Natural killer cell treated with Interleukin-12 subunit alpha and Interleukin-12 subunit beta and Interleukin-15 and Interleukin-18, amount 100 ng/mL, for 72 hours (primary cell): ENCODE measurements at places on chromosomes 3 and 15. TPM values are rescaled to one million over a fixed set of nuclear protein-coding genes. Genes with fewer than 3 reads are reported as not detected.

The CYP8B1 gene
- total RNA-seq: not detected

The ALDH1A2 gene
- not detected for total RNA-seq

The CLEC3B gene
- total RNA-seq: not detected

The ARRDC4 gene
- total RNA-seq: 1.4 TPM

DNA sequence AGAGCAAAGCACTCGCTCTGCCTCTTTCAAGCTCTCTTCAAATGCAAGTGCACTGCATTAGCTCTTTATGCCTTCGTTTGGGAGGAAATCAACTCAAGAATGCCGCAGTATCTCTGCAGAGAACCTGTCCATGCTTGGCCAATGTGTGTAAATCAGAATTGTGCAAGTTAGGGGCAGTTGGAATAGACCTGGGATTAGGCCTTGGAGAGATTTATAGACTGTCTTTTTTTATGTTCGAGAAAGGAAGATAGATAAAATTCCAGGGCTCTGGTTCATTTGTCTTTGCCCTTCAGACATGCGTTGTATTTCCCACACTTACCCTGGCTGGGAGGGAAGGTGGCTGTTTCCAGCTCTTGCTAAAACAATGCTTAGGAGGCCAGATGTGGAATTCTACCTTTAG, 163.7 kb downstream of the MOBP start:
- H3K27me3 ChIP-seq: peaks cover 7% of the 10 kb centered on the region
- no peak for DNase-seq
- no peaks in the 10 kb centered on the region for H3K4me1 ChIP-seq
- no peak overlapping the region for H3K27ac ChIP-seq

- peaks cover 11% of the 10 kb centered on the region for H3K4me1 ChIP-seq
- H3K27ac ChIP-seq: no peak overlapping the region
- H3K36me3 ChIP-seq: no peaks in the 10 kb centered on the region
- DNase-seq: no peak
Observed at GRCh38 chr15:98549003-98549402, 99.3 kb upstream of the IGF1R start.

DNA sequence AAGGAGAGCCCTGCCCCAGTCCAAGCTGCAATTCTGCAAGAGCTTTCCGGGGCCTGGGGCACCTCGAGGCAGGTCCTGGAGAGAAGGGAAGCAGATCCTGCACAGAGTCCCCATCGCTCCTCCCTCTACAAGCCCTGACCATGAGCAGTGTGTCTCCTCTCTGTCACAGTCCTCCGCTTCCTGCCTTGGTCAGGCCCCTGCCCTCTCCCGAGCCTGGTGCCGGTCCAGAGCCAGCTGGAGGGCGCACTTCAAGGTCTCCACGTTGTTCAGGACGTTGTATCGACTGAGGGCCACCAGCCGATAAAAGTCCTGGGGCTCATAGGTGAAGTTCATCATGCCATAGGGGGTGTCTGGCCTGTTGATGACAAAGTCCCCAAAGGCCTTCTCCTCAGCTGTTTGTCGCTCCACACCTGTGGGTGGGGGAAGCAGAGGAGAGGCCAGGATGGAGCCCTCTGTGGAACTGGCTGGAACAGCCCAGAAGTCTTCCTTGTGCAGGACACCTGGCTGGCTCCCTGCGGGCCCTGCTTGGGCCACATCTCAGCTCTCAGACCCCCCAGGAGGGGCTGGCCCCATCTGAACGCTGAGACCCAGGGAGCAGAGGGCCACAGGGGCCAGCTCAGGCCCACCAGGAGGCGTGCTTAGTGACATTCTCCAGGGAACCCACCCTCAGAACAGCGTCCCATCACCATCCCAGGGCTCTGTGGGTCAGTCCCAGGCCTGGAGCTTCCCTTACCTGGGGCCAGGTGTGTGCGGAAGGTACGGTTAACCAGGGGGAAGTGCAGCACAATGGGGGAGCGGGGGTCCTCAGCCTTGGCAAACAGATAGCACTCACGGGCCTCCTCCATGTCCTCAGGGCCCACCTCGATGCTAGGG, 14.4 kb downstream of the PLA2G4F start:
- H3K27ac ChIP-seq: no peak overlapping the region
- H3K4me1 ChIP-seq: no peaks in the 10 kb centered on the region
- H3K4me3 ChIP-seq: no peak overlapping the region

DNA sequence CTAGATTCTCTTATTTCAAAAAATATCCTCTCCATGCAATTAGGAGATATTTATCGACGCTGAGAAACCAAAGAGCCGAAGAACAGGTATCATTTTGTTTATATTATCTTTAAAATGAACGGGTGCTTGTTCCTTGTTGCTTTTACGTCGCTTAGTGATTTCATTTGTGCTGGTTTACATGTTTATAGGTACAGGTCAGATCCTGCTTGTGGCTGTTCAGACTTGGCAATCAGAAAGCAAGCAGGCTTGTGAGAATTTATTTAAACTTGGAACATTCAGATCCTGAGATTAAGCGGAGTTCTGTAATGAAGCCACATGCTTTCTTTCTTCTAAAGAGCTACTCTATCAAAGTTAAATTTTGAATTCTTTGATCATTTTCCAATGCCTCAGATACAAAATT, 43.0 kb upstream of the ATP2C1 start:
- peak overlapping the region; percentile 69 for H3K4me3 ChIP-seq
- H3K4me1 ChIP-seq: peaks cover 26% of the 10 kb centered on the region
- H3K27me3 ChIP-seq: peaks cover 15% of the 10 kb centered on the region
- no peaks in the 10 kb centered on the region for H3K36me3 ChIP-seq
- DNase-seq: no peak

- H3K27ac ChIP-seq: no peak overlapping the region
- H3K4me1 ChIP-seq: no peaks in the 10 kb centered on the region
- no peak overlapping the region for H3K4me3 ChIP-seq
- no peak for DNase-seq
- H3K36me3 ChIP-seq: no peaks in the 10 kb centered on the region
Observed at GRCh38 chr15:73907035-73907408, 19.2 kb upstream of the LOXL1 start.

DNA sequence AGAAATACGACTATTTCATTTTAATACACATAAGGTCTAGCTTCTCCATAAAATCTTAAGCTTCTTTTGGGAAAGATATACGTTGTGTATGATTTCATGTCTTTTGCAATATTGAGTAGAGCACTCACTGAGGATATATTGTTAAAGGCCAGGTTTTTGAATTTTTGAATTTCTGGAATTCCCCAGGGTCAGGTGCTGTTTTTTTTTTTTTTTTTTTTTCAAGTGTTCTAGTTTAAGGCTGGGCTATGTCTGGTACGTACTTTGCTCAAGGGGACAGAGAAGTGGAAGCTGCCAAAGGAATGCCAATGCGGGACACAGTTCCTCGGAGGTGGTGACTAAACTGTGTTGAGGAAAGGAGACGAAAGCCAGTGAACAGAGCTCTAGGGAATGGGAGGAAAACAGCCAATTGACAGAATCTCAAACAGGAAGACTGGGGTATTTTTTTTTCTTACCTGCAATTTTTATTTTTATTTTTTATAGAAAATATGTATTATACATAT, 510.5 kb upstream of the CBLB start:
- H3K27ac ChIP-seq: no peak overlapping the region
- H3K4me1 ChIP-seq: no peaks in the 10 kb centered on the region
- no peak overlapping the region for H3K4me3 ChIP-seq
- no peaks in the 10 kb centered on the region for H3K36me3 ChIP-seq

DNA sequence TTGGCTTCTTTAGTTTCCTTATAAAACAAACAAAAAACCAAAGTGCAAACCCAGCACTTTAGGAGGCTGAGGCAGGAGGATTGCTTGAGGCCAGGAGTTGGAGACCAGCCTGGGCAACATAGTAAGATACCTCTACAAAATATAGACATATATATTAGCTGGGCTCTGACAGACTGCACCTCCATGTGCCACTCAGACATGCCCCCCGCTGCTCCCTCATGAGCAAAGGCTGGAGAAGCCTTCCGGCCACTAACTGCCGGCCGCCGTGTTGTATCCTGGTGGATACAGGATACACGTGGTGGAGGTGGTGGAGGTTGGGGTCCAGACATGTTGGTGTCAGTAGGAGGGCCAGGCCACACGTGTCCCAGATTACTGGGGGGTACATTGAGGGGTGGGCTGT, 29.4 kb upstream of the CCR4 start:
- peaks cover 1% of the 10 kb centered on the region for H3K36me3 ChIP-seq
- H3K27me3 ChIP-seq: peaks cover 9% of the 10 kb centered on the region

- DNase-seq: no peak
- H3K4me1 ChIP-seq: no peaks in the 10 kb centered on the region
- H3K36me3 ChIP-seq: no peaks in the 10 kb centered on the region
- no peak overlapping the region for H3K27ac ChIP-seq
- H3K4me3 ChIP-seq: no peak overlapping the region
Observed at GRCh38 chr3:74089814-74090213, 465.1 kb upstream of the PDZRN3 start.

DNA sequence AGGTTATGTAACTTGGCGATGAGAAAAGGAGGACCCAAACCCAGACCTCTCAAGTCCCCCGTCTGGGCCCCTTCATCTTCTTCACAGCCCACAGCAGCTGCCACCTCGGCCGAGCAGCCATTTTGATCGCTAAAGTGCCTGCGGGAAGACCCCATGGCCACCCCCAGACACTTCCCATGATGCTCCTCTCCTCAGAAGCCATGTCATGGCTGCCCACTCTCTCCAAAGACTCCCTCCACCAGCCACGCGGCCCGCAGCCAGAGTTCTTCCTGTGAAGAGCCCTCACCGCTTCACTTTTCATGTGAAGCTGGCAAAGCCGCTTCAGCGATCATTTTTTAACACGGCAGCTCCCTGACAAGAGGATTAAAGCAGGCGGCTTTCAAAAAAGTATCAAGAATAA, 335.2 kb downstream of the RORA start:
- no peak overlapping the region for H3K4me3 ChIP-seq
- DNase-seq: no peak
- peaks cover 18% of the 10 kb centered on the region for H3K4me1 ChIP-seq
- no peaks in the 10 kb centered on the region for H3K36me3 ChIP-seq
- no peak overlapping the region for H3K27ac ChIP-seq
